ENCODE measurements at places on chromosomes 6 and 20. TPM values are rescaled to one million over a fixed set of nuclear protein-coding genes. Genes with fewer than 3 reads are reported as not detected.

GRCh38 chr6:166554316-166554715, 32.2 kb downstream of the RAMACL start:
- no peak for DNase-seq

- DNase-seq, result no peak
These were observed 28.2 kb downstream of the ZFAND3 start for GRCh38 chr6:37847704-37848103.

Gene MYLK4
- 0.98 TPM for total RNA-seq

DNA sequence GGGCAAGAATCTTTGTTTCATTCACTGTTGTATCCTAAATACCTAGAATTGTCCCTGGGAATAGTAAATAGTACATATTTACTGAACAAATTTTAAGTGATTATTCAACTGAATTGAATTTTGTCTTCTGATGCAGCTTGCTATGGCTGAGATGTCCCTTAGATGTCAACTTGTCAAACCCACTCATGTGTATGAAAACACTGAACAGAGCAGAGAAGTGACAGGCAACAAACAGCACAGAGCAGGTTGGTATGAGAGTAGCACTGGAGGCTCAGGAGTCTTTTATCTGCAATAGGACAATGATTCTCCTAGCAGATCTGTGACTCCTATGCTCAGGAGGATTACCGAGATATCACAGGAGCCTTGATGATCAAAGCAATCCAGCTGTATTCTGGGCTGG, 540.1 kb upstream of the CHD6 start:
- no peak for DNase-seq

GRCh38 chr20:42461965-42462593, 727.6 kb downstream of the PTPRT start:
- DNase-seq, result no peak

- no peak for DNase-seq
These were observed 8.1 kb downstream of the TFAP2B start for GRCh38 chr6:50826803-50827202.

DNA sequence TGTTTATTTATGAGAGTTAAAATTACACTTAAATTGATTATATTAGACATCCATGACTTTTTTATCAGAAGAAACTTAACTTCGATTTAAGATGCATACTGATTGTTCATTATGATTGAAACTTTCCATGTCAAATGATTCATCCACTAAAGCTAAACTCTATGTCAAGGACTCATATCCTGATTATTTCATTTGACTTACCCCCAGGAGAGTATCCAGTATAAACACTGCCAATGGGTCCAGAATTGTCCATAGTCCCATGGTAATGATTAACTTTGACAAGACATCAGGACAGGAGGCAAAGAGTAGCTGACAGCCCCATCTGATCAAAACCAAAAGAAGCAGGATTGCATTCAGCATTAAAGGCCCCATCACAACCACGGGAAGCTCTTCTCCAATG, 709.9 kb downstream of the TFAP2A start:
- DNase-seq, result no peak

DNA sequence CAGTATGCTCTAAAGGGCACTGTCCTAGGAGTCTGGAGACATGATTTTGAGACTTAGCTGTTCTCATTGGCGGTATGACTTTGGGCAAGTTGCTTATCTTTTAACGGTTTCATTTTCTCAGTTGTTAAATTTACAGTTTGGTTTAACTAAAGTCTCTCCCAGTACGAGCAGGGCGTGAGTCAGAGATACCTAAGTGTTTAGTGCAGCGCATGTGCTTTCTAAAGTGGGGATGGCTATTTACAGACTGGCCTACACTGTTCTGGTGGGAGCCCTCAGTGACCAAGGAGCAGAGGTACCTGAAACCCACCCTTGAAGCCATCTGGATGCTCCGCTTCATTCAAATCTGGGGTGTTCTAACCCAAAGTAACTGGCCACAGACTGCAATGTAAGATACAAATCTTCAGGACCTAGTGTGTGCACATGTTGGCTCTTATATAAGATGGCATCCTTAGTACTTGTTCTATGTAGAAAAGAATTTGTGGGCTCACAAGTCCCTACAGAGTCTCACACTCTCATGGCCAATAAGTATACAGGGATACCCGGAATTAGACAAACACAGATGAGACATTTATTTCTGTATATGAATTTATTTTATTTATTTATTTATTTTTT, 10.7 kb downstream of the MSH5 start:
- no peak for DNase-seq

DNA sequence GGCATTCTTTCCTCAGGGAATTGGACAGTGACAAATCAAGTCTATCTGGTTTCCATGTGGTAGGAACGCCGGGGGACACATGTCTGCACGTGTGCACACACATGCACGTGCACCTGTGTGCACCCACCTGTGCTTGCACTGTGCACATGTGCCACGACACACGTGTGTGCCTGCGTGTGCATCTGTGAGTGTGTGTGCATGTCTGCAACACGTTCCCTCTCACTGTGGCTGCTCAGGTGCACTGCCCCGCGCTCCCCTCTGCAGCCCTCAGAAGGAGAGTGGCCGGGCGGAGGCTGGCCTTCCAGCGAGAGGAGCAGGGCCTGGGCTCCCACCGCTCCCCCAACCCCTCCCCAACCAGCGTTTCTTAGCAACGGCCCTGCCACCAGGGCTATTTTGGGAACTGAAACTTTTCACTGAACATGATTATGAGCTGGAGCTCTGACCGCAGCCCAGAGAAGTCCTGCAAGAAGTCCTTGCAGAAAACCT, 147.8 kb downstream of the PHACTR3 start:
- no peak for DNase-seq

GRCh38 chr20:60482221-60483008, 524.2 kb downstream of the CDH26 start:
- DNase-seq, result no peak

- DNase-seq, result no peak
These were observed 12.9 kb downstream of the MAPRE1 start for GRCh38 chr20:32832664-32833063.

- no peak for DNase-seq
These were observed 53.2 kb upstream of the NKX2-4 start for GRCh38 chr20:21450572-21450971.

DNA sequence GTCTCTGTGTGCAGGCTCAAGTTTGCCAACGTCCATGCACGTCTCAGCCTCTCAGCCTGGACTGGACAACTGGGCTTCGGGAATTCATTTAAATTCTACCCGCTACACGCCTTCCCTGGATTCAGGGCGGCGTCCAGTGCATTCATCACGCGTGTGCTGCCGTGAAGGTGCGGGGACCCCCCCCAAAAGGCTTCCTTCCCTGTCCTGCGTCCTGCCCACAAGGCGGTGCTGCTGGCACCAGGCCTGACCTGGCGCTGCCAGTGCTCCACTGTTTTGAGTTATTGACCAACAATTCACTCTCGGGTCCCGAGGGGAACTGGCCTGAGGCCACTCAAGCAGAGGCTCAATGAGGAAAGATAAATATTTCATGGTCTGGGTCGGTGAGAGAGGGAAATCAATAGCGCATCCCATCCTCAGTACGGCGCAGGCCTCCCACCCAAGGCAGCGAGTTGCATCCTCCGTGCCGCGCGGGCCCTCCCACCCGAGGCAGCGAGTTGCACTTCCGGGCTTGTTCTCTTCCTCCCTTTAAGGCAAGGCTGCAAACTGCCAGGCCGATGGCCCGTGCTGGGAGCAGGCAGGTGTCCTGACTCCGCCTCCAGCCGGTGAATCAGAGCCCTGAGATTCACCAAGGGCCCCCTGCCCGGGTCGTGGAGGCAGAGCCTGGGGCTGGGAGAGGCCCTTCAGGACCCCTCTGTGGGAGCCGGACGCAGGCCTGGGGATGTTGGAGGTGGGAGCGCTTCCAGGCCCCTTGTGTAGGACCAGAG, 22.8 kb upstream of the BHLHE23 start:
- DNase-seq, result no peak
